ENCODE measurements at places on chromosomes 16 and 17. TPM values are rescaled to one million over a fixed set of nuclear protein-coding genes. Genes with fewer than 3 reads are reported as not detected.

DNA sequence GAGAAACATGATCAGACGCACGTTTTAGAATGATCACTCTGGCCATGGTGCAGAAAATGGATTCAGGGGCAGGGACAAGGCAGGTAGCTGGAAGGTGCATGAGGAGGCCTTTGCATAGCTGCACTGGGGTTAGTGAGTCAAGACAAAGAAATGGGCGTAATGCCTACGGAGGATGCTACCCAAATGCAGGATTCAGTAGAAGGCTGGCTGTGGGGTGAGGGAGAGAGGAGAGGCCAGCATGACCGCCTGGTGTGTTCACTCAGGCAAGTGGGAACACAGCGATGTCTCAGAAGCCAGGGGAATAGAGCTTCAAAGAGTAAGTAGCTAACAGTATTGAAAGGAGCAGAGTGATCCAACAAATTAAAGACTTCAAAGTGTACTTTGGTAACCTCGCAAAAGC is 31.2 kb downstream of the PMP22 start:
- no peak for DNase-seq

GRCh38 chr17:7882068-7882467 is 6.5 kb upstream of the CHD3 start:
- no peak for DNase-seq

GRCh38 chr17:63479495-63480184 is 2.8 kb downstream of the ACE start:
- no peak for DNase-seq

The SMURF2 gene
- 127 TPM for total RNA-seq

The SKAP1 gene
- total RNA-seq: 12.4 TPM

The CETP gene
- not detected for total RNA-seq

DNA sequence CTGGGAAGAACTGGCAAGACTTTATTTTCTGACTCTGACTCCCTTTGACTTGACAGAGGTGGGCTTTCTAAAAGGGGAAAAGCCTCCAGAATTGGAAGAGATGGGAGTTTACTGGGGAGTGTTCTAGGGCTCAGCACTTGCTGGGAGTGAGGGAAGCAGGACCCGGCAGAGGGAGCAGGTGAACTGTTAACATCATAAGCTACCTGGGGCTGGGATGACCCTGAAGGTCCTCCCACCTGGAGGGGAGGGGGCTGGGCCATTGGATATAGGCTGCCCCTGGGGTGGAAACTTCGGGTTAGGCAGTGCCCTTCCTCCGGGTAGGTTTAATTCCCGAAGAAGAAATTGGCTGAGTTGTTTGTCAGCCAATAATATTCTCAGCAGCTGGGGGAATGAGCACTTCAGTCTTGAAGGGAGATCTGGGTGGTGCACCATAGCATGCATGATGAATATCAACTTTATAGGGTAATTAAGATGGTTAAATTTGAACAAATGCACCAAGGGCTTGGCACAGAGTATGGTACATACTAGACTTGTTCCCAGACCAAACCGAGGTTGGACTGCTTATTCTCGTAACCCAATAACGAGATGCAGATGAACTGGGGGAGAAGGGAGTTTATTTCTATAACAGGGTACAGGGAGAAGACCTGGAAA is 337.0 kb downstream of the HAPSTR1 start:
- DNase-seq: no peak
